ENCODE measurements at places on chromosomes 2 and 18.

DNA sequence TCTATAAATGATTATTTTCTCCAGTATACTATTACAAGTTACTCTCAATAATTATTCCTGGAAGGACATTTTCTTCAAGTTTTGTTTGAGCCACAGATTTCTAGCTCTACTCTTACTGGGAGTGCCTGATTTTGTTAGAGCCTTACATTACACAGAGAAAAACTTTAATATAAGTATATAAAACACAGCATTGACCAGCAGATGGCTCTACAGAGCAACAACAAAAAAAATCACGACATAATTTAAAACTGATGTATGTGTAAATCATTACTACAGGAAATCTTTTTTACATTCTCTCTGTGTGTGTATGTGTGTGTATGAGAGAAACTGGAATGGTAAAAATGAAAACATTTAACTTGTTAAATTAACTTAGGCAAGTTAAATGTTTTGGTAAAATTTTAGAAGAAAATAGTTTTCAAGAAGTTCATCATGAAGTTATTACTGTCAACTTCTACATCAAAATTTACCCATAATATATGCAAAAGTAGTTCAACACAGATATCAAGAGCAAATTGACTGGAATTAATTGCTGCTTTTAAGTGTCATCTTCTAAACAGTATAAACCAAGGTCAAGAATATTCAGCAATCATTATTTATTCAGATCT lies 103.3 kb downstream of the MDH1 start:
- DNase-seq = peak; percentile 7

- peak; percentile 17 for DNase-seq
These were observed 180.5 kb downstream of the DIS3L2 start for GRCh38 chr2:232142049-232142448.

DNA sequence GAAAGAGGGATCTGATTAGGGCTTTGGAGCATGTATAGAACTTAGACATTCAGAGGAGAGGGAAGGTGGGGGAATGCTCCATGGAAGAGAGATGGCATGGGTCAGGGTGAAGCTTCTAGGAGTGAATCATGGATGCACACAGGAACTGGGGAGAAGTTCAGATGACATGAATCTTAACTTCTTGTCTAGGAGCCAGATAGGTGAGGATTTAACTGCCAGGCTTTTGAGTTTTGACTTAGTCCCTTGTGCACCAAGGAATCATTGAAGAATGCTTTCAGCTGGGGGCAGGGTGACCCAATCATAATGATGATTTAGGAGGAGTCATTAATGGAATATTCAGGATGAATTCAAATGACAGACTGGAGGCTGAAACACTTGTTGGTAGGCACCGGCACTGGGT lies 48.7 kb downstream of the ACYP2 start:
- DNase-seq = no peak

DNA sequence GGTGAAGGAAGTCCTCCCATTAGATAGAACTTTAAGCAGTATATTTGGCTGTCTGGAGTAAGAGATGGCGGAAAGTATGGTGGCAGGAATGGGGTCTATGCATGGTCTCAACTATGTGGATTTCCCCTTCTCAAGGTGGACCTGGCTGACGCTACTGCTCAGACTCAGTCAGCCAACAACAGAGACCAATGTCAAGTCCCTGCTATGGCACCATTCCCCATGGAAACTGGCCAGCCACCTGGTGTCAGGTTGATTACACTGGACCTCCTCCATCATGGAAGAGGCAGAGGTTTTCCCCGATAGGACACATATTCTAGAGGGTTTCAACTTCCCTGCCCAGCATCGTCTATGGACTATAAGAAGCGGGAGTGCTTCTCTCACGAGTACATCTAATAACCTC lies 8.6 kb upstream of the FAHD2A start:
- no peak for DNase-seq

- no peak for DNase-seq
These were observed 144.5 kb downstream of the MEIS1 start for GRCh38 chr2:66579186-66580126.

- DNase-seq = no peak
These were observed 187.0 kb upstream of the CYRIA start for GRCh38 chr2:16852651-16853050.

- DNase-seq = peak; percentile 52
These were observed 237.0 kb upstream of the CDH20 start for GRCh38 chr18:61096226-61096625.

GRCh38 chr2:30178618-30179434 lies 32.0 kb downstream of the YPEL5 start:
- peak; percentile 27 for DNase-seq

- DNase-seq = no peak
These were observed 43.2 kb downstream of the SP100 start for GRCh38 chr2:230459216-230459615.

GRCh38 chr2:109340381-109340780 lies 211.4 kb downstream of the SH3RF3 start:
- DNase-seq = no peak

GRCh38 chr2:204365811-204366210 lies 179.5 kb upstream of the PARD3B start:
- no peak for DNase-seq

DNA sequence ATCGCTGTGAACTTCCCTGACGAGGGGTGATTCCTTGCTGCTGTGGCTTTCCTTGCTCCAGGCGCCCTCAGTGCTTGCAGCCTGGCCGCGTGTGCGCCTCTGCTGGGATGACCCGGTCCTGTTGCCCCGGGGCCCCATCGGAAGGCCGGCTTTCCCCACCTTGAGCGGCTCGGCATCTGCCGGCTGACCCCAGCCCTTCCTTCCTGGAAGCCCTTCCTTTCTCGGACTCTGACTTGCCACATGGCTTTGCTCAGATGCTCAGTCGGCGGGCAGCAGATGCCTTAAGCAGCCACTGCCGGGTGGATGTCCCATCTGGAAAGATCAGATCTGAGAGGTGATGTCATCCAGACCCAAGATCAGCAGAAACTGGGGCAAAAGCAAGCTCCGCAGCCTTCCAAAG lies 100.5 kb upstream of the ODC1 start:
- no peak for DNase-seq

- no peak for DNase-seq
These were observed 104.6 kb upstream of the TRIB2 start for GRCh38 chr2:12612168-12612567.

DNA sequence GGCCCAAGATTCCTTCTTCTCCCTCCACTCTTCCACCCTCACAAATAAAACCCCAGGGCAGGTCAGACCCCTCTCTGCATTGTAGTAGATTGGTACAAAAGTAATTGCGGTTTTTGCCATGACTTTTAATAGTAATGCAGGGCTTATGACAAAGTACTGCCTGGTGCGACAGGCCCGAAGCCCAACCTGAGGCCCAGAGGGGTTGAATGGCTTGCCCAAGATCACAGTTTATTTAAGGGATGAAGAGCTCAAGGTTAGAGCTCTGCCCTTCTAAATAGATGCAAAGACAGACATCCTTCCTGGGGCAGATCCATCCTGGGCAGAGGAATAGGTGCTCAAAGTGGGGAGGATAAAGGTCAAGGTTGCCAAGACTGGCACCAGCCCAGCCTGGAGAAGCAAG lies 899 bp upstream of the PSTPIP2 start:
- no peak for DNase-seq

GRCh38 chr2:119158563-119159347 lies at the start of gene C1QL2:
Gene C1QL2 (minus strand): TSS chr2:119158751. CDS start chr2:119158269, 482 bp downstream.
- peak; percentile 70 for DNase-seq

DNA sequence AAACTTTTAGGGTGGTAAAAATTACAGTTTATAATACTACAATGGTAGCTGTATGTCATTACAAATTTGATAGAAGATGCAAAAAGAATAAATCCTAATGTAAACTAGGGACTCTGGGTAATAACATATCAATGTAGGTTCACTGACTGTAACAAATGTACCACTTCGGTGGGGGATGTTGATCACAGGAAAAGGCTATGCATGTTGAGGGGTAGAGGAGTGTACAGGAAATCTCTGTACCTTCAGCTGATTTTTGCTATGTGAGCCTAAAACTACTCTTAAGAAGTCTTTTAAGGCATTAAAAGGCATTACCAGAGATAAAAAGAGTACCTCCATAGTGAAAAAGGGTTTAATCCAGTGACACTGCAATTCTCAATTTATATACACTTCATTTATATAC lies 25.0 kb downstream of the TRIP12 start:
- no peak for DNase-seq

DNA sequence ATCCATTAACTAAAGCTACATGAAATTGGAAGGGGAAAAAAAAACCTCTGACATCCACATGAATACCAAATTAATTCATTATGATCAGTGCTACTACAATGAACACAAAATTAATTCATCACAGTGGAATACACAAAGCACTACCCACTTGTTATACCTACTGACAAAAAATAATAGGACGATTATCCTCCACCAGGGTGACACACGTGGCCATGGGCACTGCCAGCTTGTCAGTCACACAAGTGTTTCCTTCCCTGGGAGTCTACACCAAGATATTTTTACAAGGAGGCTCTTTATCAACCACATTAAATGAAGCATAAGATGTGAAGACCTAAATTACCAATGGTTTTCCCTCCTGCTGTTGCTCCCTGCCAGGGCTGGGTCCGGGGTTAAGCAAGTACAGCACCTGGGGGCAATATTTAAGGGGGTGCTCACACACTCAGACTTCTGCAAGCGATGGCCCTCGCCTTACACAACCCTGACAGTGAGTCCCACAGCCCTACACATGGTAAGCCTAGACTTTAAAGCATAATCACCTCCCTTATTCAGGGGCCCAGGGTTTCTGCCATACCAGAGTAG lies 90.1 kb downstream of the TCF4 start:
- DNase-seq = peak; percentile 66

DNA sequence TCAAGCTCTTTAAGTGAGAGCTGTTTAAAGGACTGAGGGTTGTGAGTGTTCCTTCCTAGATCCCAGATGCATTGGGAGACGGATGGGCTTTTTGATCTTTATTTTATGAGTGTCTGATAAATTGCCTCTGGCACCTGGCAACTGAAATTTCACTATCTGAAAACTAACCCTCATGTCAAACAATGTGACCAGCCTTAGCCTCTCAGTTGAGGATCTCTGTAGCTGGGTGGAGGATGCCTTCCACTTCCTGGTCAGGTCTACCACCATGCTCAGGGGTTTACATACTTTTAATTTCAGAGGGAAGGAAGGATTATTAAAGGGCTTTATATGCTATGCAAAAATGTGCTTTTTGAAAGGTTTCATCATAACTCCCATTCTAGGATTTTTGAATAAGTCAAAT lies 70.5 kb upstream of the NT5C1B start:
- DNase-seq = no peak

DNA sequence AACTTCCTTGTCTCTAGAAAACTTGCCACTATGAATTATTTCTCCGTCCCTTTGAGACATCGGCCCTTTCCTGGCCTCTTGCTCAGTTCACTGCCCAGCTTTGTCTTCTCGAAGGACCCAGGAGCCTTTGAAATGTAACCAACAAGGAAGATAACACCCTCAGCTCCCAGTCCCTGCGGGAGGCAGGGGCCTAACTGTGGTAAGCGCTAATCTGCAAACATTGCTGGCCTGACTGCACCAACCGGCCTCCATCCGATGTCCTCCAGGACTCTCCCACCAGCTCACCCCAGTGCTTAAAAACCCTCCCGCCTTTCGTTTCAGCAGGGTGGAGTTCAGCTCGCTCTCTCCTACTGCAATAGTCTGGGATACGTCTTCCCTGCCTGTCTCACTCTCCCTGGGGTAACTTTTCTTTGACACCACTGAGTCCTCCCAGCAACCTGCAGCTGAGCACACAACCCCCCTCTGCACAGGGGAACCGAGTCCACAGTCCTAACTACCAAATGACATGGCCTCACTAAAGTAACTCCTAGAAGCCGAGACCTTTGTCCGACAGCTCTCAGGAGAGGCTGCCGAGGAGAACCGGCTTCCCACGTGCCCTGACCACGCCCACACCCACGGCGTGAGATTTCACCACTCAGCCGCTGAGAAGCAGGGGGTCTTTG lies 76.1 kb downstream of the MBP start:
- DNase-seq = peak; percentile 73

GRCh38 chr2:76009484-76009883 lies 298.8 kb upstream of the GCFC2 start:
- DNase-seq = no peak

- DNase-seq = no peak
These were observed 91.3 kb downstream of the SPATS2L start for GRCh38 chr2:200397785-200398184.

DNA sequence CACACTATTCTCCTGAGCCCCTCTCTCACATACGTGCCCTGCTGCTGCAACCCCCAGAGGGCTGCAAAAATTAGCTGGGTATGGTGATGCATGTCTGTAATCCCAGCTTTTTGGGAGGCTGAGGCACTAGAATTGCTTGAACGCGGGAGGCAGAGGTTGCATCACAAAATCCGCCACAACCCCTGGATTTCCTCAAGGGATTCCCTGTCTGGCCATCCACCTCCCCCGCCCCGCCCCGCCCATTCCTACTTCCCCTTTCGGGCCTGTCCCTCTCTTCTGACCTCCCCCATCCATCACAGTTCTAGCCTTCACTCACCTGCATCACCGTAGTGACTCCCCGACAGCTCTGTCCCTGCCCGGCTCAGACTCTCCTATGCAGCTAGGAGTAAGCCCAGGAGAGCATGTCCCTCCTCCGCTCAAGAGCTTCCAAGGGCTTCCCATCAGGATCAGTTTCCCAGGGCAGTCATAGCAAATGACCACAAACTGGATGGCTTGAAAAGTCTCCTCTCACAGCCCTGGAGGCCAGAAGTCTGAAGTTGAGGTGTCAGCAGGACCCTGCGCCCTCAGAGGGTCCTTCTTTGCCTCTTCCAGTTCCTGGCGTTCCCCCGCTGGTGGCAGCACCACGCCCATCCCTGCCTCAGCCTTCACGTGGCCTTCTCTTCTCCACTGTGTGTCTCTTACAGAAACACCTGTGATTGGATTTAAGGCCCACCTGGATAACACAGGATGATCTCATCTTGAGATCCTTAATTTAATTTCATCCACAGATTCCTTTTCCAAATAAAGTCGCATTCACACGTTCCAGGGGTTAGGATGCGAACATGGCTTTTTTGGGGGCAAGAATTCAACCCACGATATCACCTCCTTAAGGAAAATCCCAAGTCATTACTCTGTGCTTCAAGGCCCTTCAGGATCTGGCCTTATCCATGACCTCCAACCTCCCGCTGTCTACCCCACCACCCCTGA lies 58.5 kb downstream of the HS1BP3 start:
- DNase-seq = no peak

GRCh38 chr2:151972241-151973012 lies 126.4 kb downstream of the CACNB4 start:
- DNase-seq = no peak

DNA sequence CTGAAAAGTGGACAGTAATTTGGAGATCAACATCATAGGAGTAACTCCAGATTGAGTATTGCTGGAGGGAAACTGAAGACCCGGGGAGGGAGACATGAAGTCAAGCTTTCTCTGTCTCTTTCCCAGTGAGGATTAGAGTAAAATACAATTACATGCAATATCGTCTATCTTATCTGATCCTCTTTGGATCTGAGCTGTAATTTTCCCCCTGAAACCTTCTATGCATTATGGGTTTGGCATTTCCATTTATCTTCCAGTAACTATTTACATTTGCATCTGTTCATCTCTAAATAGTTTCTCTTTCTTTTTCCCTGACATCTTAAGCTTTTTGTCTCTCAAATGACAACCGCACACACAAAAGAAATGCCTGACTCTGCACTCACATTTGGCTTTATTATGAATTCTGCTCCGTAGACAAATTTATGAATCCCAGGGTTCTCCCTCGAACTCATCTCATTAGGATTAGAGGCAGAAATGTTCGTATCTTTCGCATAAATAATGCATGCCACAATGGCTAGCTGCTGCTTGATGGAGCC lies 113.1 kb downstream of the SPP2 start:
- DNase-seq = no peak

- DNase-seq = no peak
These were observed 28.6 kb downstream of the ITM2C start for GRCh38 chr2:230893338-230893737.

Data from NCI-H146 (cell line).